ENCODE measurements at places on chromosomes 6 and 20.

GRCh38 chr6:134138226-134138975, 86.0 kb upstream of the SLC2A12 start:
- no peak for DNase-seq

DNA sequence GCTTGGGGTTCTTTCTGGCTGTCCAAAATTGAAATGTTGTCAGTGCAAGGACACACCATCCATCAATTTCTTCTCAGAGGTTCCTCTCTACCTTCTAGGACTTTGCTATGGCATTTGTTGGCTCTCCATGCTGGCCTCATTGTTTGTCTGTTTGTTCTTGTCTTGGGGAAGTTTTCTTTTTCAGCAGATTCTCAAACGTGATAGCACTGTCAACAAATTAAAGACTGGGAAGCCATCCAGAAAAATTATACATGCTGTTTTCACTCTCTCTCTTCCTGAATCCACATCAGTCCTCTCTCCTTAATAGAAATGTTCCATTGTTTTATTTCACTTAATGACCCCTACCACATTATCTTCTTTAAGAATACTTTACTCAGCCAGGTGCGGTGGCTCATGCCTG, 130.4 kb downstream of the PCSK2 start:
- DNase-seq = no peak

DNA sequence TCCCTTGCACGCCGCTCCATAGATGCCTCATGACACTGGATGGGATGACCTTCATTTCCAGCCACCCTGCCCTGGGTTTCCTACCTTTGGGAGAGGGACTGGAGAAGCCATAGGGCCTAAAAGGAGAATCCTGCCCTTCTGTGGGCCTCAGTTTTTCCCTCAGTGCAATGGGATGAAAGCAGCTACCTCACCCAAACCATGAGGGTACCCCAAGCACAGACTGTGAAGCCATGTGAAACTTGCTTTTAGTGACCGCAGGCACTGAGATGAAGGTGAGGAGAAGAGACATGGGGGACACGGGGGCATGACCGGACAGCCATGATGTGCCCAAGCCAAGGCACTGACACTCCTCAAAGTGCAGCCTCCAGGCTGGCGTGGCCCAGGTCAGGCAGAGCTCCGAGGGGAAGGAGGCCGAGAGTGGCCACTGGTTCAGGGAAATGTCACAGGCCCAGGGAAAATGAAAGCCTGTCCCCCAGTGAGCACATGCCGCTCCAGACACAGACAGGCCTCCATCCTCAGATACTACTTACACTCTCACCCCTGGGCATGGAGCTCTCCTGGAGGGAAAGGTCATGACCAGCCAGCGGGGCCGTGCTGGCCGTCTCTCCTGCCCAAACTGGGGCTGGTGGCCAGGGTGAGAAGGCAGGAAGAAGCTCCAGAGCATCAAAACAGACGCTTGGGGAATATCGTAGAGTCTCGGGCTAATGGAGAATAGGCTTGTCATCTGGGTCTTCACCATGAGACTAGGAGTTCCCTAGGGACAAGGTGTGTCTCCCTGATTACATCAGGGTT, 116.2 kb downstream of the GRM4 start:
- no peak for DNase-seq

- no peak for DNase-seq
Observed at GRCh38 chr6:129521946-129522345, 188.0 kb downstream of the ARHGAP18 start.

DNA sequence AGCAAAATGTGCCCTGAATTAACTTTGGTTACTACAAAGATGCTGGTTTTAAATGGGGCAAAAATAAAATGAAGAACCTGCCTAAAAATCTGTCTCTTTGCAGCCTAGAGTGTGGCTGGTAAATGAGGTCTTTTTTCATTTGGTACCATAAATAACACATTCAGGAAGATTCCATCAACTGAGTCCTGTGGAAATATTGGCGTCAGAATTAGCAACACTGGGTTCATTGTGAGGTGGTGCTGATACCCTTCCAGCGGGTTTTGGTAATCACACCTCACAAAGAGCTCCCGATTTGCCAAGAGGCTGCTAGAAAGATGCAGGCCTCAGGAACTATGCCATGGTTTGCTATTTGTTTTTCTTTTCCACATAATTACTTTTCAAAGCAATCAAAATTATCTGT, 55.3 kb downstream of the FAM50B start:
- no peak for DNase-seq
